Left hindlimb (tissue), 1 donor: ENCODE measurements at places on chromosomes 3 and 15.

DNA sequence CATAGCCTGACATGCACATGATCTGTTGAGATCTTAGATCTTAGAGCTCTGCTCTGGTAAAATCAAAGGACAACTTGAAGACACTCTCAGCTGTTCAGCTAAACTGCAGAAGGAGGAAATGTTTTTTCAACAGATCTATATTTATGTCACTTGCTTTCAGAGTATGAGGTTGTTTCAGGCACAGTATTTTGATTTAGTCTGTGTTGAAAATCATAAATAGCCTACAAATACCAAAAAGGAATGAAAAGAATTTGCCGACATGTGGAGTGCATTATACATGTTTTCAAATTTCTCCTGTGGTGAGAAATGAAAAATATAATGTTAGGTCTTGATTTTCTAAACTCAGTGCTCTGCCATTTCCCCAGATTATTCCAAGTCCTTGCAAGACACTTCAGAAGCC lies 1118.4 kb downstream of the TBL1XR1 start:
- no peak for DNase-seq

DNA sequence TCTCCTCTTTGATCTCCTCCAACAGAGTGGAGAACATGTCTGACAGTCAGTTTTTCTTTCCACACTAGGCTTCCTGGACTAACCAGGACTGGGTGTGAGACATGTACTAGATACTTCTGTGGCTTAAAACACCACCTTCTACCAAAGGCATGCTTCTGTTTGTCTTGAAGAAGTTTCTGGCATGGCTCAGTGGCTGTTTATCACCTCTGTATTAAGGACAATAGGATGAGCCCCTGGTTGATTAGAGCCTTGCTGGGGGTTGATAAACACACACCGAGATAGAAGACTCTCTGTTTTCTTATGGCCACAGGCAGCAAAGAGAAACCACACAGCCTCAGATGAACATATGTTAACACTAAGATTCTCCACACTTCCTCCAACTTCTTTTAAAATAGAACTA lies 40.5 kb downstream of the SV2B start:
- DNase-seq = no peak

- no peak for DNase-seq
These were observed 6.3 kb downstream of the INAFM2 start for GRCh38 chr15:40329804-40330203.

- DNase-seq = no peak
These were observed 90.4 kb downstream of the MB21D2 start for GRCh38 chr3:192827208-192827607.

GRCh38 chr3:59381282-59381681 lies 331.5 kb upstream of the CFAP20DC start:
- no peak for DNase-seq

DNA sequence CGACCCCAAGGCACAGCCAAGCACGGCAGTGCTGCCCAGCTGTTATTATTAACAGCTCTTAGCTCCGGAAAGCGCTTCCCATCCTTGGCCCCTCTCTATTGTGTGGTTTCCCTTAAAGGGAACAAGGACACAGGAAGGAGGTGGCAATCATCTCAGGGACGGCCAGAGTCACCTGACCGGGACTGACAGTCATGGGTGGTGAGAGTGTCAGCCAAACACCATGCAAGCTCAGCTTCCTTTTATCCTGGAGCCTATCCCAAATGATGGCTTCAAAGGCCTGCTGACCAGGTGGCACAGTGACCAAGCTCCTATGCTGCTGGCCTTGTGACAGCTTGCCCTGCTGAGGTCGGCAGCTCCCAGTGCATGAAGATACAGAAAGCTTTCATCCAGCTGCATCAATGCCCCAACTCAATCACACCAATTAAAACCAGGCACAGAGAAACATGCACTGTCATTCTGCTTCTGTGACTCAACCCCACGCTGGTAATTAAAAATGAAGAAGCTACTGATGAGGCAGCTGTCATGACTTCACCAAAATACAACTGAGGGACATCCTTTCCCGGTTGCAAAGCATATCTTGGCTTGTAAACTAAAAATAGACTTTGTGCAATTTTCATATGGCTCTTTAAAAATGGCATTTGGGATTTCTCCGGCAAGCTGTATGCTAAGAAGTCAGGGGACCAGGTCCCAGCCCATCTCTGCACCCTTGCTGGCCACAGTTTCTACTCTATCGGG lies 34.0 kb downstream of the PCSK6 start:
- DNase-seq = no peak

DNA sequence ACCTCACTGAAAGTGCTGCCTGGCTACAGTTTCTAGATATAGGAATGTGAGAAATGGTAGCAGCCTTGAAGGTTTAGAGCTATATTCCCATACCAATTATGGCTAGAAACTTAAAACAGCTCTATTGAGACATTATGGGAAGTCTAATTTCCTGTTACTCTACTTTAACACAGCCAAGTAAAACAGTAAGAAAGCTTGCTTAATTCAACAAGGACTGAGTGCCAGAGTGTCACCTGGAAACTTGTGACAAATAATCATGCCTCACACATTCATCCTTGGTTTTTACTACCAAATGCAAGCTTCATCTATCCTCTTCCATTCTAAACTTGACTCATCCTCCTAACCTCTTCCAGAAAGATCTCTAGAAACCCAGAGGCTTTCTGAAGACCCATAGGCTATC lies 41.7 kb downstream of the UBE3A start:
- no peak for DNase-seq

DNA sequence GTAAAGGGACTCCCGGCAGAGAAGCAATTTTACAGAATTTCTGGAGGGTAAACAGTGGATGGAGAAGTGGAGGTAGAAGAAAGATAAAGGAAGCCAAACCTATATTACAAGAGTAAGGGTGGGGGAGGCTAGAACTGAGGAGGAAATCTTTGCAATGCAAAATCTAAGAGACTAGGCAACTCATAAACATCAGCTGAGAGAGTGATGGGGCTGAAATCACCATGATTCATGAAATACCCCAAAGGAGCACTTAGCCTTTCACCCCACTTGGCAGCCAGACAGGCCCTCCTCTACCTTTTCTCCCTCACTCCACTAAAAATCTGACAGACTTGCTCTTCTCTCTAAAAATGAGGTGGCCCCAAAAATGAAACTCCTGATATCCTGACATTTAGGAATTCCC lies 19.5 kb upstream of the ZBTB38 start:
- no peak for DNase-seq

DNA sequence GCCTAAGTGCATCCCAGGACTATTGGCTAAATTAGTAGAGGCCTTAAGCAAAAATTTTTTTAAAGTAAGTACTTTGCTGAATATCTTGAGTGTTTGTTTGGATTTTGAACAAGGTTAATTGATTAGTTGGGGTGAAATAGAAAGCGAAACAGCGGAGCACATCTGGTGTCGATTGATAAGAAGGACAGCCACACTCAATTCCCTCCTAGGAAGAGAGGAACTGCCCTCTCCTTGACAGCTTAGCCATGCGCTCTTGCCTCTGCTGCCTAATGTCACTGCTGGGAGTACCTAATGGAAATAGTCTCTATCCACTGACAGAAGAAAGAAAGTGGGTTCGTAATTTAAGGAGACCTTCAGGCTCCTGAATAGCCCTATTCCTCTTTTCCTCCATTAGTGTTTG lies 943.6 kb downstream of the DIPK2A start:
- DNase-seq = no peak

DNA sequence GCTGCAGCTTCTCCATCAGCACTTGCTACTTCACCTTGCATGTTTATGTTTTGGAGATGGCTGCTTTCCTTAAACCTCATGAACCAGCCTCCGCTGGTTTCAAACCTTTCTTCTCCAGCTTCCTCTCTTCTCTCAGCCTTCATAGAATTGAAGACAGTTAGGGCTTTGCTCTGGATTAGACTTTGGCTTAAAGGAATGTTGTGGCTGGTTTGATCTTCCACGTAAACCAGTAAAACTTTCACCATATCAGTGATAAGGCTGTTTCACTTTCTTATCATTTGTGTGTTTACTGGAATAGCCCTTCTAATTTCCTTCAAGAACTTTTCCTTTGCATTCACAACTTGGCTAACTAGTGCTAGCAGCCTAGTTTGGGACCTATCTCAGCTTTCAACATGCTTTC lies 11.7 kb upstream of the GNAT1 start:
- no peak for DNase-seq

- DNase-seq = peak; percentile 85
These were observed 14.3 kb downstream of the ZIC4 start for GRCh38 chr3:147391781-147392624.

GRCh38 chr3:46545818-46546630 lies 20.1 kb downstream of the LRRC2 start:
- no peak for DNase-seq

DNA sequence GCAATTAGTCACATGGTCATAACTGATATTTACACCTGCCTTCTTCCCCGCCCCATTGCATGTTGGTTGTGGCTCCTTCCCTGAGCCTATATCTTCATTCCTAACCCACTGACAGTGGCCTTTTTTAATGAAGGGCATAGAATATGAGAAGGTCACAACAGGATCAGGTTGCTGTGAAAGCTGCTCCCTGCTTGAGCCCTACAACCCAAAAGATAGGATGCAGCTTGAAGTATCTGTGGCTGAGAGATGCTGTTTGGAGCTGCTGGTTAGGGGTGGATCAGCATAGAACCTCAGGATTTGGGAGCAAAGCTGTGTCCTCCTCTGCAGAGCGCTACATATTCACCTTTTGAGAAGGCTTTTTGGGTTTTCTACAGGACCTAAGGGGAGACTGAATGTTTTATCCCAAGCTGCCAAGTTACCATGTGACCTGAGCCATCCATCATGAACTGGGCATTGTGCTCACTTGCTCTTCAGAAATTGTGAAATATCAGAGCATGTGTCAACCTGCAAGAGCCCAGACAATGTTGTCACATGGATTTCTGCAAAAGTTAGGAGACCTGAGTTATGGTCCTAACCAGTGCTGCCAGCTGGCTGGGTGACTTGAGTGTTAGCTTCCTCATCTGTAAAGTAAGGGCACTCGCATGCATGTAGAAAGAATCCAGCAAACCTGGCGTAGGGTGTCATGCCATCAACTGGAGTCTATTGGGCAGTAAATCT lies 49.8 kb upstream of the ARL8B start:
- no peak for DNase-seq

DNA sequence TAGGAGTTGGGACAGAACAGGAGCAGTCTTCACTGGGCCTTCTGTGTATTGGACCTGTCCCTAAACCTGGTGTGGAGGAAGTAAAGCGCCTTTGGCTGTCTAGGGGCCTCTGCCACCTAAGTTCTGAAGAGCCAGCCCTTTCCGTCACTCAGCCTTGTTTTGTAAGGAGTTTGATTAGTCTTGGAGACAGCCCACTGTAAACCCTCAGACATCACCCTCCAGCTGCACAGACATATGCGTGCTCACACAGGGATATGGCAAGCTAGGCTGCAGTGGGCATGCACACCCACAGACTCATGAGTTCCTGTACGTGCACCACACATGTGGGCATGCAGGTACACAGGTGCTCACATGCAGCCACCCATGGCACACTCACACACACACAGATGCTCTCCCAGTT lies 5.2 kb downstream of the PRKCD start:
- DNase-seq = no peak

GRCh38 chr3:160641665-160642309 lies 35.2 kb upstream of the ARL14 start:
- no peak for DNase-seq

- no peak for DNase-seq
These were observed 530.1 kb downstream of the ZNF385D start for GRCh38 chr3:21220944-21221343.

DNA sequence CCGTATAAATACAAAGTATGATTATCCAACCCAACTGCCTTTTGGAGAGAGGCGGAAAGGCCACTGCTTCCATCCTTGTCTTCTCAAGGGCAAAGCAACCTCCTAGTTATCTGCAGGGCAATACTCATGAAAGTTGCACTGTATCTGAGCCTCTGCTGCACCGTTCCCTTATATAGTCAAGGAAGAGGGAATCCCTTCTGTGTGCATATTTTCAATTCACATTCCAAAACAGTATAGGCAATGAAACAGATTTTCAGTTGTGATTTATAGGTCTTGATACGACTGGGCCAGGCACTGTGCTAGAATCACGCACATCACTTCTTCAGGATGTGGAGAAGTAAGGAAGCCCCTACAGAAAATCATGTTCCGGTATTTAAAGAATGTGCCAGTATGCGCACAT lies 455.7 kb downstream of the FOXP1 start:
- no peak for DNase-seq

GRCh38 chr3:151501171-151501922 lies 40.5 kb upstream of the IGSF10 start:
- no peak for DNase-seq

GRCh38 chr3:114241262-114241661 lies 3.9 kb upstream of the ZNF80 start:
- DNase-seq = no peak

GRCh38 chr3:170644711-170645110 lies 58.8 kb upstream of the SLC7A14 start:
- no peak for DNase-seq

DNA sequence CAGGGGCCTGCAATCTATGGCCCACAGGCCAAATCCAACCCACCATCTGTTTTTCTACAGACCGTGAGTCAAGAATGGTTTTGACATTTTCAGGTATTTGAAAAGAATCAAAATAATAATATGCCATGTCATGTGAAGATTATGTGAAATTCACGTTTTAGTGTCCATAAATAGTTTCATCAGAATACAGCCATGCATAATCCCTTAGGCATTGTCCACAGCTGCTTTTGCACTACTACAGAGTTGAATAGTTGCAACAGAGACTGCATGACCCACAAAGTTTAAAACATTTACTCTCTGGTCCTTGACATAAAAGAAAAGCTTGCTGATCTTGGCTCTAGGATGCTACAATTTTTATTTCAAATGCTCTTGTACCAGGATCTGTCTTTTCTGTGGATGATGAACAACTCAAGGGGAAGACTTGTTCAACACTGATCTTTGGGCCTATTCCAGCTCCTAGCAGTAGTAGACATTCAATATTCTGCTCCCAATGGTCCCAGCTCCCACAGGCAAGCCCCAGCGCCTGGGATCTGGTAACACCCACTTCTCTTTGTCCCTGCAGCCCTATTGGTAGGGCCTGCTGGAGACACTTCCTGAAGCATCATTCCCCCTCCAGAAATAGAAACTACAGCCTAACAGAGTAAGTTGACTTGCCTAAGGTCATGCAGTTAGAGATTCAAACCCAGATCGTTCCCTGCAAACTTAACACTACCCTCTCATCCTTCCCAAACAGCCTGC lies 76.9 kb downstream of the MRPL46 start:
- no peak for DNase-seq
